Brain pericyte (primary cell): ENCODE measurements at places on chromosomes 13 and 19.

- DNase-seq = no peak
Measured at GRCh38 chr19:43300876-43301765, 31.8 kb upstream of the PSG9 start.

DNA sequence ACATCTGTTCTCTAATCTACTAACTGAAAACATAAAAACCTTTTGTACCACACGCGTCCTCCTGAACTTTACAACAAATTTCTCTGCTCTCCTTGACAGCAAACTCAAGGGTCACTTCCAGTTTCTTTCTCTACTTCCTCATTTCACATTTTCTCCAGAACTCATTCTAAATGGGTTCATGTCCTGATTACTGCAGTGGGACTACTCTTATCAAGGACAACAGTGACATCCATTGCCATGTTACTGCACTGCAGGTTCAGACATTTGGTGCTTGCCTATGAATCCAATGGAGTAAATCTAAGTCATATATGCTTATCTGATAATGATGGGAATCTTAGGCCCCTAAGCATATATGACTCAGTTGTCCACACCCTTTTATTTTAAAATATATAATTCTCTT lies 35.3 kb downstream of the FPR3 start:
- DNase-seq = no peak

DNA sequence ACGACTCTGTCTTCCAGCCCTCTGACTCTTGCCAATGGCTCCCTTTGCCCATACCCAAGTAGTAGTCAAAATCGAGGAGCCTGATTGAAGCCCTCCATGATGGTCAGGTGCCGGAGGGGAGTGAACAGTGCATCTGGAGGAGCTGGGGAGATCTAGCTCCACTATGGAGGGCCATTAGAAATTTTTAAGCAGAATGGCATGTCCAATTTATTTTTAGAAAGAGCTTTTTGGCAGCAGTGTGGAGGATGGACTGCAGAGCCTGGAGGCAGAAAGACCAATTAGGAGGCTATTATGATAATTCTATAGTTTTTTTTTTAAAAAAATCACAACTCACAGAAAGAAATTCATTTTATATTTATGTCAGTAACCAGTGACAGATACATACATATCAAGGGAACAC lies 92.7 kb upstream of the SLC7A1 start:
- DNase-seq = no peak

GRCh38 chr19:56899943-56900342 lies 59.4 kb upstream of the PEG3 start:
- no peak for DNase-seq

GRCh38 chr19:43934985-43935708 lies at the start of gene ZNF45:
Gene ZNF45, minus strand, starts transcription at chr19:43935282. Its CDS starts 13,097 bp downstream, at chr19:43922185.
- peak; percentile 61 for DNase-seq

- peak; percentile 59 for DNase-seq
Measured at GRCh38 chr13:20843166-20843565, 59.4 kb downstream of the XPO4 start.

GRCh38 chr19:6717036-6717435 lies 3.4 kb downstream of the C3 start:
- no peak for DNase-seq

GRCh38 chr13:39835253-39835652 lies 179.8 kb downstream of the COG6 start:
- no peak for DNase-seq

- no peak for DNase-seq
Measured at GRCh38 chr13:81326913-81327312, 986.0 kb upstream of the SPRY2 start.

GRCh38 chr13:92377396-92377795 lies 849.2 kb upstream of the GPC6 start:
- DNase-seq = no peak

- no peak for DNase-seq
Measured at GRCh38 chr13:65188721-65189120, 2041.4 kb downstream of the PCDH9 start.

DNA sequence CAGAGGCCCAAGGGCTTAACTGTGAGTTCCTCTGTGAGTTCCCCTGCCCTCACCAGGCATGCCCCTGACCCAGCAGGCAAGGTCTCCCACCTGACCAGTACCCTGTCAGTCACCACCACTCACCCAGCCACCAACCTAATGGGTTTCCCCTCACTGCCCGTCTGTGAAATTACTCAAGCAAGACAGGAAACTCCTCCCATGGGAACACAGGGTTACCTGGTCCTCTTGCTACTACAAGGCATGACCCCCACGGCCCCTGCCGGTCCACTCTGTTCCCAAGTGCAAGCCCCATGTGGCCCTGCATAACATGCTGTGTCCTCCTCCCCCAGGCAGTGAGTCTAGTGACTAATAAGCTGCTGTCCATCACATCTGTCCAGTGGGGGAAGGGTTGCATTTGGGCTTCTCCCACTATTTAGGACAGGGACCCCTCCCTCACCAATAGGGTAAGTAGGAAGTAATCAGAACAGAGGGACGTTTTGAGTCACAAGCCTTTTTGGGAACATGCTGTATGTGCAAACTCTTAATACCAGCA lies 8.0 kb upstream of the DHRS12 start:
- DNase-seq = no peak

DNA sequence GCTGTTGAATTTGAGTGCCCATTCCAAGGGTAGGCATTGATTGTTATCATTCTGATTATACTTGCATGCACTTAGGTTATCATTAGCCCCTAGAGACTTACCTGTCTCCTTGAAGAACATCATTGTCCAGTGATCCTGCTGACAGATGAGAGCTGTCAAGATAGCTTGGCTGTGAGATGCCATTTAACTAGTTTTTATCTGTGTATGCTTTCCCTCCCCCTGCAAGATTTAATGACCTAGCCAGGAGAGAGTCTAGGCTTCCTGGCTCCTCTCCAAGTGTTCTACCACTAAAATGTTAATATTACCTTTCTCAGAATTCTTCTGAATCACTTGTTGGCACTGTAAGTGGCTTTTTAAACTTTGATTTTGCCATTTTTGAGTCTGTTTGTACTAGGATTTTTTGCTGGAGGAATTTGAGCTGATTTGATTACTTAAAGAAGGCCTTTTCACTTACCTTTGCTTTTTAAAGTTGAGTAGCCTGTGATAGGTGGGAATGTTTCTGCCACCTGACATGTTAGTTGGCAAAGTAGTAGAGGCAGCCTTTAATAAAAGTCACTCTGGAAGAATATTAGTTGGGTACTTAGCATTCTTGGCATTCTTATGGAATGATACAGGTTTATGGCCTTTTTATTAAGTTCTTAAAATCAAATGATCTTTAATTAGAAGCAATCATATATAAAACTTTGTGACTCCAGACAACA lies 41.1 kb downstream of the ARHGAP35 start:
- DNase-seq = no peak

GRCh38 chr13:95480131-95480545 lies 72.4 kb upstream of the CLDN10 start:
- no peak for DNase-seq

DNA sequence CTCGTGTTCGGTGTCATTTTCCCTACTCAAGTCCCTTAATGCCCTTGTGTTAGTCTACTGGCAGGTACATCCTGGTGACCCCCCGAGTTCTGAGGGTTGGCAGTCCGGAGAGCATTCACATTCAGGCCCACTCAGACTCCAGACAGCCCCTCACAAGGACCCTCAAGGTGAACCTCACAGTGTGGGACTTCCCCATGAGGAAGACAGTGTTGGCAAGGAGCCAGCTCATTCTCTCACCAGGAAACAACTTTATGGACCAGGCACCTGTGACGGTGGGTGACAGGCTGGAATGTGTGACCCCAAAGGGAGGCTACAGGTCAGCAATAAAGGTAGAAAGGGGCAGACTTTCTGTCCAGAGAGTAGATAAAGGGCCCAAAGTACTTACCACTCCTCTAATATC lies 24.5 kb downstream of the RDH8 start:
- DNase-seq = no peak

GRCh38 chr13:95250961-95251360 lies 50.3 kb downstream of the ABCC4 start:
- no peak for DNase-seq

GRCh38 chr19:16373532-16373931 lies 48.9 kb downstream of the KLF2 start:
- DNase-seq = peak; percentile 87

- DNase-seq = no peak
Measured at GRCh38 chr13:63460462-63461090, 2044.9 kb upstream of the PCDH20 start.

GRCh38 chr13:32262165-32262564 lies 53.0 kb downstream of the ZAR1L start:
- no peak for DNase-seq

DNA sequence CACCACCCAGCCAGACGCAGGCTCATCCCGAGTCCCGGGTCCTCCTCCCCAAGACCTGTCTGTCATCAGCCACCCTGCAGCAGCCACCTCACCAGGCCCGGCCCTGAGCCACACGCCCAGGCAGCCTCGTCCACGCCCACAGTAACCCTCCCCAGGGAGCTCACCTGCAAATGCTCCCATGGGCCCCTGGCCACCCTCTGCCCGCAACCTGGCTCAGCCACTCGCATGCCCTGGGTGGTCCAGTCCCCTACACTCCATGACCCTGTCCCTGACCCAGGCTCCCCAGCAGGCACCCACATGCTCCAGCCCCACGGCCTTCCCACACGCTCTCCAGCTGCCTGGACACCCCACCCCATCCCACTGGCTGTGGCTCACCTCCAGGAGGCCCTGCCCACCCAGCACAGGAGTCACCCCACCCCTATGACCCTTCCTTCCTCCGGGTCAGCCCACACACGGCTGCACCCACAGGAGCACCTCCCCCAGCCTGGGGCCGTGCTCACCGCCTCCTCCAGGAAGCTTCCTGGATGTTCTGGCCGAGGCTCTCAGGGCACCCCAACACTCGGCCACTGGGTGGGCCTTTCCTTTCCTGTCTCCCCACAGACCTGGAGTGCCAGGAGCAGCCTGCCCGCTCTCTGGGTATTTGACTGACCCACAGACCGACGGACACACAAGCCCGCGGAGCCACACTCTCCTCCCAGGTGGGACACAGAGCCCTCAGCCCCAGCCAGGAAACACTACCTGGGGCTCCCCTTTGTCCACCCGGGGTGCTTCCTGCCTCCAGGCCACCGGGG lies 3.6 kb downstream of the TMEM259 start:
- no peak for DNase-seq

DNA sequence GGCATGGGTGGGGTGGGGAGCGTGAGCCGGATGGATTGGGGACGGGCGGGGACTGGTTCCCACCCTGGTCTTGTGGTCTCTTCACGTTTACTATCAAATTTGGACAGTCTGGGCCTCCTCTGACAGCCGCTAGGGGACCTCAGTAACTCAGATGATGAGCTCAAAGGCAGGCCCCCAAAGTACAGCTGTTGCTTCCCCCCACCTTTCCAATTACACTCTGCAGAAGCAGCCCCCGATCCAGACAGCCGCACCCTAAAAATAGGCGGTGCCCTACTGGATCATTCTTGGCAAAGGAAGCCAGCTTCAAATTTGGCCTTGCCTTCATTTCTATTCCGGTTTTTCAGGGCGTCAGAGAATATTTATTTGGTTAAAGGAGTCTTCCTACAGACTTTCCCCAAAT lies 1.9 kb upstream of the FOXO1 start:
- no peak for DNase-seq

- DNase-seq = no peak
Measured at GRCh38 chr19:39070888-39071287, 13.3 kb upstream of the ACP7 start.

- no peak for DNase-seq
Measured at GRCh38 chr13:35127466-35127865, 185.4 kb downstream of the NBEA start.

- no peak for DNase-seq
Measured at GRCh38 chr19:30671622-30672051, 299.5 kb downstream of the ZNF536 start.

GRCh38 chr13:26442541-26442940 lies 114.9 kb upstream of the WASF3 start:
- DNase-seq = no peak

DNA sequence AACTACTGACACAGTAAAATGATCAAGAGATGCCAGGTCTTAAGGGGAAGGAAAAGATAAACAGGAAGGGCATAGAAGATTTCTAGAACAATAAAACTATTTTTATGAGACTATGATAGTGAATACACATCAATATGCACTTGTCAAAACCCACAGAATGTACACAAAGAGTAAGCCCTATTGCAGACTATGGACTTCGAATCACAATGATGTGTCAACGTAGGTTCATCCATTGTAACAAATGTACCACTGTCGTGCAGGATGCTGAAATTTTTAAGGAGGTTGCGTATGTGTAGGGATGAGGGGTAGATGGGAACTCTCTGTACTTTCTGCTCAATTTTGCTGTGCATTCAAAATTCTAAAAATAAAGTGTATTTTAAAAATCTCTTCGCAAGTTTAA lies 171.9 kb downstream of the KLF12 start:
- no peak for DNase-seq

GRCh38 chr13:78659450-78659730 lies 435 bp upstream of the OBI1 start:
- no peak for DNase-seq

DNA sequence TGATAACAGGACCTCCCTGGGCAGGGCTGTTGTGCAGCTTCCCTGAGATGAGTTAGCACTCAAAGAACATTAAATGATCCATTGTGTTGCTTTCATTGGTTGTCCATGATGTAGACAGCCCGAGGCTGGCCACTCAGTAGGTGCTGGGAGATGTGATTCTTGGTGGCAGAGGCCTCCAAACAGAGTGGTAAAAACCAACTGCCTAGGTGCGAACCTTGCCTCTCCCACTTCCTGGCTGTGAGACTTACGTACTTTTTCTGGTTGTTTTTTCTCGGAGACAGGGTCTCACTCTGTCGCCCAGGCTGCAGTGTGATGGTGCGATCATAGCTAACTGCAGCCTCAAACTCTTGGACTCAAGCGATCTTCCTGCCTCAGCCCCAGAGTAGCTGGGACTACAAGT lies 6.2 kb downstream of the SARS2 start:
- no peak for DNase-seq

GRCh38 chr19:40588110-40588854 lies 11.6 kb downstream of the SHKBP1 start:
- DNase-seq = no peak

- DNase-seq = no peak
Measured at GRCh38 chr13:78402708-78403400, 200.5 kb downstream of the POU4F1 start.

DNA sequence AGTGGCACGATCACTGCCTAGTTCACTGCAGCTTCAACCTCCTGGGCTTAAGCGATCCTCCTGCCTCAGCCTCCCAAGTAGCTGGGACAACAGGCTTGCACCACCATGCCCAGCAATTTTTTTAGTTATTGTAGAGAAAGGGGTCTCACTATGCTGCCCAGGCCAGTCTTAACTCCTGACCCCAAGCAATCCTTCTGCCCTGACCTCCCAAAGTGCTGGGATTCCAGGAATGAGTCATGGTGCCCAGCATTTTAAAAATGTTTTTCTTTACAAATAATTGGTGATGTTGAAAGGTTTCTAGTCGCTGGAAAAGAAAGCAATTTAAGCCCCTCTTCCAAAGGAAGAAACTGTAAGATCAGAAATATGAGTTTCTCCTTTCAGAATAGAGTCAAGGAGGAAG lies 19.4 kb downstream of the DYRK1B start:
- no peak for DNase-seq
